Urothelium cell line (cell line): ENCODE measurements at places on chromosomes 3 and 15.

- DNase-seq = no peak
Measured at GRCh38 chr15:57149196-57149595, 227.1 kb upstream of the CGNL1 start.

- no peak for DNase-seq
Measured at GRCh38 chr3:138938056-138938876, 8.7 kb downstream of the FOXL2 start.

GRCh38 chr3:146117406-146118285 is 43.3 kb downstream of the PLOD2 start:
- no peak for DNase-seq

GRCh38 chr3:155771126-155771525 is 26.3 kb upstream of the PLCH1 start:
- DNase-seq = no peak

DNA sequence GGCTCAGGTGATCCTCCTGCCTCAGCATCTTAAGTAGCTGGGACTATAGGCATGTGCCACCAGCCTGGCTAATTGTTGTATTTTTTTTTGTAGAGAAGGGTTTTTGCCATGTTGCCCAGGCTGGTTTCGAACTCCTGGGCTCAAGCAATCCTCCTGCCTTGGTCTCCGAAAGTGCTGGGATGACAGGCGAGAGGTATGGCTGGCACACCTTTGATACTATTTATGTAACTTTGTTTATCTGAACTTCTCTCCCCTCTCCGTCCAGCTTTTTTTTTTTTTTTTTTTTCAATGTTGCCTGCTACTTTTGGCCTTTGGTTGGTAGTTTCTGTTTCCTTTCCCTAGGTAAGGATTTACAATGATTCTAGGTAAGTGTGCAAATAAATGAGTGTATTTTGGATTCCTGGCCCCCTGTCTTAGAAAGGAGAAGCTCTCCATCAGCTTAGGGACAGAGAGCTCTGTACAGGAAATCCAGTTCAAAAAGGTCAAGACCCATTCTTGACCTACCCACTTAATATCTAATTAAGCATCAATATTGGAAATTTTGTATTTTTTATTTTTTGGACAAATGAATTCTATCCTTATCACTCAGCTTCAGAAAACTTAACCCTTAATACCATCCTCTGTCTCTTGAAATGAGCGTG is 6.8 kb downstream of the ARL6IP5 start:
- DNase-seq = no peak

- no peak for DNase-seq
Measured at GRCh38 chr15:48397841-48398240, 66.6 kb downstream of the DUT start.

GRCh38 chr15:63892794-63893441 is 59.2 kb upstream of the HERC1 start:
- DNase-seq = no peak

DNA sequence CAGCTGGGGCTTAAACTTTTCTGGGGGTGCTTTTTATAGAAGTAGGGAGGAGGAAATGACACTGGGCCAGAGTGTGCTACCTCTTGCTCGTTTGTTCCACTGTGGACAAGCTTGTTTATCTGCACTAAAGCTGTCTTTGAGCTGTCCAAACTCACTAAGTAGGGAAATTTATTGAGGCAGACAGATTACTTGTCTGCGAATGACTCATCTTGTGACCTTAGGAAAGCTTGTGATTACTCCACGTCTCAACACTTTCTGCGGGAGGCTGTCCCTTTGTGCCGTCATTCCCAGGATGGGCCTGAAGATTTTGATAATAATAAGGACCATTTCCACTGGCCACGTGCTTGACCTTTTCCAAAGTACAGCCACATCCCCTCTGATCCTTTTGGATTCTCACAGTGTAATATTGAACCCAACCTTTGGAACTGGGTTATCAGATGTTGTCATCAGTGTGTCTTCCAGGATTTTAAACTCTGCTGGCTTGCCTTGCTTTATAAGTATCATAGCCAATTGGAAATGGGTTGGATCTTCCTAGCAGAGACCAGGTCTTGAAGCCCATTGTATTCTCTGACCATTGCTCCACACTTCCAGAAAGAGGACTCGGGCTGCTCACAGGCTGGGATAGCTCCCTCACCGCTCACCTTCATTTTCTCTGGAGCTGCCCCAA is 84.7 kb downstream of the AGBL1 start:
- DNase-seq = peak; percentile 74

GRCh38 chr3:16975083-16975482 is 90.3 kb downstream of the PLCL2 start:
- no peak for DNase-seq
